ENCODE measurements at places on chromosomes 1 and 21.

DNA sequence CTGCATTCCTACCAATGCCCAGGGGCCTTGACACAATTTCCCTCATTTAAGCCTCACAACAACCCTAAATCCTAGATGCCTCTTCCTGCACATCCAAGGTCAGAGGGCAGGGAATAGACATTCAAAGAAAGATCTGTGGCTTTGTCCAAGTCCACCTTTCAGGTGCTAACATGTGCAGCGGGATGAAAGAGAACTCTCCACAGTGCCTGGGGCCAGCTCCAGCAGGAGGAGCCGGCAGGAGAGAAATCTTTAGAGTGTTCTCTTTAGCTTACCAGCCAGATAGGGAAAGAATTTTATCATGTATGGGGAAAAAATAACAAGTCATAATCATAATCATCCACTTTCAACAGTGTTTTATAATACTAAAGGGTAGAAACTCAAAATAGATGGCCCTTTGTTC lies 319.7 kb downstream of the MATN1 start:
- no peak for DNase-seq

GRCh38 chr1:246417813-246418564 lies 89.1 kb downstream of the SMYD3 start:
- DNase-seq: no peak

DNA sequence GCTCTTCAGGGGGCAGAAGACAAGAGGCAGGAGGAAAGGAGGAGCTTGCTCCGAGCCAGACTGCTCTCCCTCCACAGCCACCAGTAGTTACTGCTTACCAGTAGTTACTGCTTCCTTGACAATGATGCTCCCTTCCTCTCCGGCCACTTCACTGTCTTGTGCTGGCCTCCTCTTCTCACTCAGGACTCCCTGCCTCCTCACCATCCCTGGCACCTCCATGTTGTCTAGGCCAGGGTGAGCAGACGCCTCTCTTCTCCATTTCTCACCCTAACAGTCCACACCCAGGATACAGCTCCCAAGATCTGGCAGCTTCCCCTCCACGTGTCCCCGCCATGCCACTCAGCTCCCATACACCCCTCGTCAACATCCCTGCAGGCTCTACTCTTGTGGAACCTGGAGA lies 82.4 kb upstream of the TLR5 start:
- no peak for DNase-seq

DNA sequence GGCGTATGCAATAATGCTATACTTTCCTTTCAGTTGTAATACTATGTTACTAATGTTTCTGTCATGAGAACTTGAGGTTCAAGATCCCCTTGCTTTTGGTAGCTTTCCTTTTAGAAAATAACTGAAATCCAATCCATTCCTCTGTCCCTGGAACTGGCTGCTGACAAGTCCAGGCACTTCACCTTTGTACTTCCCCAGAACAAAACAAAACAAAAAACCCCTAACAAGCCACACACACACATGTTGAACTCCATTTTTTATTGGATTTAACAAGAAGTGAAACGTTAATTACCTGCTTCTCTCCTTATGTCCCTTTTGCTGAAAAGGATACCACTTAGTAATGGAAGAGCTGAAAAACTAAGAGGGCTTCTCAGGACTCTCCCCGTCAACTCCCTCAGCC lies 26.1 kb upstream of the SDC3 start:
- no peak for DNase-seq

DNA sequence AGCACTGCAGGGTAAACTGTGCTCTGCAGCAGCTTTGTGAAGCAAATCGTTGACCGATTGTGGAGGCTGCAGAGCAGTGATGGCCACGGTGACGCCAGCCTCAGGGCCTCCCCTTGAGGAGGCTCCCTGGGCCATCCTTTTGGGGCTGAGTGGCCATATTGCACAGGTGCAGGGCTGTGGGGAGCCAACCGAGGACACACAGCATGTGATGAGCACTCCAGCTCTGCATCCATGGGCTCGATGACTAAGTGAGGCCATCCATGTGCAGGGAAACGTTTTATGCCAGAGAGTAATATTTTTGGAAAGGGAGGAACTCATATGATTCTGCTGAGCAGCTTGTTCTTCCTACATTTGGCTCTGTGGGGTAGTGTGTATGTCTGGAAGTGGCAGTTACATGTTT lies 24.6 kb downstream of the KCNK1 start:
- no peak for DNase-seq

DNA sequence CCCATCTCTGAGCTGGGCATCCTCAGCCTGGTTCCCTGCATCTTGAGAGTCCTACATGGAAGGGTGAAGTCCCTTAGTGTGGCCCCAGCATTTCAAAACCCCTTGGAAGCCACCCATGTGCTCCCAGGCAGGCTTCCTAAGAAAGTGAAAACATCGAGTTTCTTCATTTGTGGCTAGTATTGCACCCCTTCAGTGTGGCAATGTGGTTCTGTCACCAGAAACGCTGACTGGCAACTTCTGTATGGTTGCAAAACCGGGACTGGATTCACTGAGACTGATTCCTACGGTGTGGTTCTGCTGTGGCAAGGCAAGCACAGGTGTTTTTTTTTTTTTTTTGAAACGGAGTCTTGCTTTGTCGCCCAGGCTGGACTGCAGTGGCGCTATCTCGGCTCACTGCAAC lies 9.0 kb upstream of the IFNGR2 start:
- DNase-seq: no peak

- no peak for DNase-seq
Observed at GRCh38 chr1:8679395-8679800, 138.0 kb downstream of the RERE start.

GRCh38 chr1:21586846-21587601 lies 77.8 kb downstream of the ALPL start:
- no peak for DNase-seq

- no peak for DNase-seq
Observed at GRCh38 chr1:225425201-225425786, 2.5 kb downstream of the LBR start.

- no peak for DNase-seq
Observed at GRCh38 chr21:45313015-45313414, 25.3 kb upstream of the POFUT2 start.

DNA sequence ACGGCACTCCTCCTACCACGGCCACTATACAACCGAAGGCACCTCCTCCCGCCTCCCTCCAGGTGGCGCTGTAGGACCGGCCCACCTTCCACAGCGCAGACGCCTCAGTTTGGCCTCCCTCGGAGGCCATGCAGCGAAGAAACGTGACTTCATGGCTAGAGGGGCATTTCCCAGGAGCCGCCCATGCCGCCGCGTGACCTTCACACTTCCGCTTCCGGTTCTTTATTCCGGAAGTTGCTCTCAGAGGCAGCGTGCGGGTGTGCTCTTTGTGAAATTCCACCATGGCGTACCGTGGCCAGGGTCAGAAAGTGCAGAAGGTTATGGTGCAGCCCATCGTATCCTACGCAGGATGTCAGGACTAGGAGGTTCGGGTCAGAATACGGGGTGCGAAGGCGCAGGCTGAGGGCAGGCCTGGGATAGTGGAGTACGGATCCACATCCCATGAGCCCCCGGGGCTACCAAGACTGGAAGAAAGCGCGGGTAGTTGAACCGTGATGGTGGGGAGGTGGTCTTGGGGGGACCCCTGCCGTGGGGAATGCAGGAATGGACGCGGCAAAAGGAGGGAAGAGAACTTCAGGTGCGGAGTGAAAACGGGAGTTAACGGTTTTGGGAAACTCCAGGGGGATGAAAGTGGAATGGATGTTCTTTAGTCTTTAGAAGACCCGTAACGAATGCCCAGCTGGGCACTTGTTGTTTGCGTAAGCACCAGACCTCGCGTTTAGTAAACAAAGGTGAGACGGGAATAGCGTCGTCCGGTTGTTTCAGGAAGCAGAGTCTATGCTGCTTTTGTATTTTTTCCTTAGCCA lies at the start of gene SNRPE:
Gene SNRPE, plus strand, starts transcription at position 221 of the 806 bp plus-strand sequence. Its CDS starts 61 bp downstream, at position 282.
- DNase-seq: peak; percentile 99

DNA sequence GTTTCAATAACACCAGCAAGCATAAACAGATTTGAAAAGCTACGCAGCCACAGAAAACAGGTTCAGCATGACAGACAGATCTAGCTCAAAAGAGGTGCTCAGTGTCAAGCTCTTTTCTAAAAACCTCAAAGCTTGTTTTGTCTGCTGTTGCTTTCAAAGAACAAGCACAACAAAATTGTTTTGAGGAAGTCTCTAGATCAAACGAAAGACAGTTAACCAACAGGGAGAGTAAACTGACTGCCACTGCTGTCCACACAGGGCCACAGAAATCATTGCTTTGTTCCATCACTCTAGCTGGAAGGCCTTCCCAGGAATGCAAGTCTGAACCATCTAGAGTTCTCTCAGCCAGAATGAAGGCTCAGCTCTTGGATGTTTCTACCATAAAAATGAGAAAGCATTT lies 12.8 kb downstream of the APP start:
- DNase-seq: no peak

GRCh38 chr1:205709059-205709398 lies 28.7 kb upstream of the SLC45A3 start:
- no peak for DNase-seq

DNA sequence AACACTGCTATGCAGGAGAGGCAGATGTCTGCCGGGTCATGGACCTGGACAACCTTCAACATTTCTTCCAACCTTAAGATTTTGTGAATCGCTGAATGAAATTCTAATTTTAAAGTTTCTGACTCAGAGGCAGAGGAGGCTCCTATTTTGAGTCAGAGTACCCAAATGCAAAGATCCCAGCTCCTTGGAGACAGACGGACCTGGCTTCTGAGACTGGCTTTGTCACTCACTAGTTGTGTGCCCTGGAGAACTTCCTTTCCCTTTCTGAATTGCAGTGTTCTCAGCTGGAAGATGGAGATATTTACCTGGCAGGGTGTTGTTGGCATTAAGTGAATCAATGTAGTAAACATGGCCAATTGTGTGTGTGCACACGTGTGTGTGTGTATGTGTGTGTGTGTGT lies 51.9 kb downstream of the IER5 start:
- DNase-seq: no peak

- no peak for DNase-seq
Observed at GRCh38 chr1:5477716-5478115, 514.5 kb downstream of the NPHP4 start.

DNA sequence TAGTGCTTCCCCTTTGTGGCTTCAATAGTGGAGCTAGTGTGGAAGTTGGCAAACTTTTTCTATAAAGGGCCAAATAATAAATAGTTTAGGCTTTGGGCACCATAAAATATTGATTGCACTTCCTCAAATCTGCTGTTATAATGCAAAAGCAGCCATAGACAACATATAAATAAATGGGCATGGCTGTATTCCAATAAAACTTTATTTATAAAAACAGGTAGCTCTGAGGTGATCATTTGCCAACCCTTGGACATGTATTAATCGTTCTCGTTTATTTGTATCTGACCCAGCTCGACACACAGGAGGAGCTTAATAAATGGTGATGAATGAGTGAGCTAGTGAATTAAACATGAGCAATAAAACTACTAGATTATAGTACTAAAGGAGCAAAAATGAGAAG lies 13.3 kb downstream of the KAZN start:
- no peak for DNase-seq
